ENCODE measurements at places on chromosomes 7 and 10.
A peak's percentile ranks its signal among the peaks of the same experiment; 100 is the strongest.

DNA sequence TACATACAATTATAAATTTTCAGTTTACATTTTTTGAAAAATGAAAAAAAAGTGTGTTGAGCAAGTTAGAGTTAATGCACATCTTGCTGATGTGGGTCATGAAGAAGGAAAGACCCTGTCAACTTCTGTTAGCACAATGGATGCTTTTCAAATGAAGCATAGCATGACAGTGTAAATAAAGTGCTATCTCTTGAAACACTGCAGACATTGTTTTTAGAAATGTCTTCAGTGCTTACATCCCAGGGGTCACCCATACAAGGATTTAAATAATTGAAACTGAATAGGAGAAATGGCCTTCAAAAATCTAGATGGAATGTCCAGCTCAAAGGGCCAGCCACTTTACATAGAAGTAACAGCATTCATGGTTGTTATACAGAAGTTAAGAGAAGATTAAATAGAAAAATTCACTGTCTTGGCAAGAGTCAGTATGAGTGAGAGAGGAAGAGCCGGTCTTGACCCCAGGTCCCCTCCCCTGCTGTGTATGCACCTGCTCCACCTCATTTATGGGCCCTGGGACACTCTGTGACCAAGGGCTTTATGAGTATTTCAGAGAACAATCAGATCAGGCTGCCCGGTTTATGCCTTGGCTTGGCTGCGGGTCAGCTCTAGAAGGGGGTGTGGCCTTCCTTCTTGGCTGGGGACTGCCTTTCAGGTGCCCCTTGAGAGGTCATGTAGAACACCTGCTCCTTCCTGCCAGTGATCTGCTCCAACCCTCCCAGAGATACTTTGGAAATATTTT lies 237.7 kb upstream of the TMEM72 start:
- no peak for DNase-seq

DNA sequence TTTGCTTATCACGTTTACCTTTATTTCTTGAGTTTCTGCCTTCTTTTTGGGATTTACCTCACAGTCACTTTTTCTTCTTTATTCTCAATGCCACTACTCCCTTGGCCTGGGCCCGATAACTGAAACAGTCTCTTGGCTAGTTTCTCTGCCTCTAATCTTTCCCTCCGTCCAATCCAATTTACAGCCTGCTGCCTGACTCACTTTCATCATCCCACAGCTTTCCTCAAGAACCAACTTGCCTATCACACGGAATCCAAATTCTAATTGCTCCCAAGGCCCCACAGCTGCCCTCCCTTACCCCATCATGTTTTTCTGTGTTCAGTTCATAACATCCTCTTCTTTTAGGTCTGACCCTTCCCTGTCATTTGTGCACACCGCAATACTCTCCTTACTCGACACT lies 121.4 kb downstream of the HIPK2 start:
- DNase-seq, result no peak

- DNase-seq, result no peak
Observed at GRCh38 chr7:98200364-98200763, 10.9 kb upstream of the BHLHA15 start.

DNA sequence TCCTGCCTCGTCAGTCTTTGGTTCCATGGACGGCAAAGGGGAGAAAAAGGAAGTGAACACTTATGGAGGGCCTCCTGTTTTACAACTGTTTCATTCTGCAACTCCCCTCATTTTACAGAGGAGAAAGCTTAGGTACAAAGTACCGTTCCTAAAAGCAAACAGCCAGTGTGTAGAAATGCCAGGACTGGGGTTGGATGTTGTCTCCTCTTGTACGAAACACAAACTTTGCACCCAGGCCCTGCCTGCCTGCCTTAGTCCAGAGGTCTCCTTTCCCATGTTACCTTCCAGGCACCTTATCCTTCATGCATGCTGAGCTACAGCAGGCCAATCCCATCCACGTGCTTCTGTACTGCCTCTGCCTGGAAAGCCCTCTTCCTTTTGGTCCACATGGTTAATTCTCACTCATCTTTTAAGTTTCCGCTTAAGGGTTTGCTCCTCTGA lies 86.0 kb downstream of the ICA1 start:
- no peak for DNase-seq

- no peak for DNase-seq
Observed at GRCh38 chr10:78552261-78552811, 516.4 kb upstream of the ZMIZ1 start.

- DNase-seq, result peak; percentile 54
Observed at GRCh38 chr10:89644967-89645741, at the start of gene PANK1. TSS of gene PANK1 (minus strand) at chr10:89645242. CDS start at chr10:89644891, 351 bp downstream.

- no peak for DNase-seq
Observed at GRCh38 chr10:25707976-25708671, 225.9 kb upstream of the MYO3A start.

- DNase-seq, result no peak
Observed at GRCh38 chr10:126964190-126964589, 59.0 kb downstream of the DOCK1 start.

DNA sequence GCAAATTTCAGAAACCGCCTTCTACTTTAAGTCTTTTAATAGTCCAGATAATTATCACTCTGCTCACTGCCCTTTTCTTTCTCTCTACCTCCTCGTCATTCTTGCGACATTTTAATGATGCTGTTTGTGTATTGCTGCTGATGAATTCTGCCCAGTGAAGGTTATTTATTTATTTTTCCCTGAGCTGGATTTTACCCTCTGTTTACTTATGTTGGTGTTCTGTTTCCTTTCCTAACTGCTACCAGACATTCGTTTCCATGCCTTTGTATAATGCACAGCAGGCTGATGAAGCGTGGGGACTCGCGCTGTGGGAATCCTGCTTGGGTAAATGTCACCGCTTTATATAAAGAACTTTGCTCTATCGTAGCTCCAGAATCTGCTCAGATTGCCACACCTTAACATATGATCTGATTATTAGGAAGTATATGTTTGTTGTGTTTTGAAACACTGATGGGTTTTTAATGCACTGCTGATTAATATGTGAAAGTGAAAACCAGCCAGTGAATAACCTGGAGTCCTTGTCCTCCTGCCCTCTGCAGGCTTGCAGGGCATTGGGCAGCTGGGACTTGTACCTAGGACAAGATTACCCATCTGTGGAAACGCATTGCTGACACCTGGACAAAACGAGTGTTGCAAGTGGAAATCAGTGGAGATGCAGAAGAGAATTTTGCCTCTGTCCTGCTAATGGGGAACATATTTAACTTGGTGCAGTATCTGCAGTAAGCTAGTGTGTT lies 291.5 kb downstream of the SDK1 start:
- no peak for DNase-seq

DNA sequence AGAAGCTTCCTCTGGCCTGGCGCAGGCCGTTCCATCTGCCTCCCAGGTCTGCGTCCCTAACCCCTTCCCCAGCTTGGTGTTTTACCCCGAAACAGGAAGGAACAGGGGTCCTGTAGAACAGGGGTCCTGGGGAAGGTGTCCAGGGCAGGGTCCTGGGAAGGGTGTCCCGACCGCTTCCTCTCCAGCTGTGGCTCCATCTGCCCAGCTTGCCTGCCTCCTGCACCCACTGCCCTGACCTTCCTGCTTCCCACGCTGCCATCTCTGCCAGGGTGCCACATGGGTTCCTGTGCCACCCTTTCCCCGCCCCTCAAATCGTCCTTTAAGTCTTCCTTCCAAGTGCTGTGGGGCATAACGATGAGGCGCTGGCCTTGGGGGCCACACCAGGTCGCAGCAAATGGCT lies 32.4 kb downstream of the WDR86 start:
- no peak for DNase-seq

DNA sequence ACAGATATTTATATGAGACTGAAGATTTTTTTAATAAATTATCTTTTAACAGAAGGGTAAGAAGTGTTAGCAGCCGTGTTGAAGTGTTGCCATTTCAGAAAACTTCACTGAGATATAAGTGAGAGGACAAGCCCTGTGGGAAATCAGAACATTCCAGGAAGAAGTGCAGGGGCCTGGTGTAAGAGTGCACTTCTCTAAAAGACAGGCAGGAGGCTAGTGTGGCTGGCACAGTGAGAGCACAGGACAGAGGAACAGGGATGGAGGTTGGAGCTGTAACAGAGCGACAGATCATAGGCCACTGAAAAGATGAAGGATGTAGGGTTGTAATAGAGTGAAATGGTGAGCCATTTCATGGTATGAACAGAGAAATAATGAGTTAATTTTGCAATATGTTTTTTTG lies 608.9 kb downstream of the SORCS1 start:
- no peak for DNase-seq

GRCh38 chr10:104612571-104613205 lies 28.4 kb upstream of the SORCS3 start:
- no peak for DNase-seq

DNA sequence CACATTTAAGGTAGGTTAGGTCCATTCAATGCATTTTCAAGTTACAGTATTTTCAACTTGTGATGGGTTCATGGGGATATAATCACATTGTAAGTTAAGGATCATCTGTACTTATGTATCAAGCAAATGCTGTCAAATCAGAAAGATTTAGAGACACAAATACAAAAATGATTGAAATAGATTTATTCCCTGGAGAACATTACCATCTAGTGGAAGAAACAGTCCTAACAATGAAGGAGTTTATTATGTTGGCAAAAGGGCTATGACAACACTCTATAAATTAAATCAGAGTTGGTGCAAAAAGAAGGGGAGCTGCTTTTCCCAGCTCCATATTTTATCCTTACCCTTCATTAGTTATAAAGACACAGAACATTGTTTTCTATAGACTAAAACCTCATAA lies 69.0 kb downstream of the PRSS58 start:
- DNase-seq, result no peak

DNA sequence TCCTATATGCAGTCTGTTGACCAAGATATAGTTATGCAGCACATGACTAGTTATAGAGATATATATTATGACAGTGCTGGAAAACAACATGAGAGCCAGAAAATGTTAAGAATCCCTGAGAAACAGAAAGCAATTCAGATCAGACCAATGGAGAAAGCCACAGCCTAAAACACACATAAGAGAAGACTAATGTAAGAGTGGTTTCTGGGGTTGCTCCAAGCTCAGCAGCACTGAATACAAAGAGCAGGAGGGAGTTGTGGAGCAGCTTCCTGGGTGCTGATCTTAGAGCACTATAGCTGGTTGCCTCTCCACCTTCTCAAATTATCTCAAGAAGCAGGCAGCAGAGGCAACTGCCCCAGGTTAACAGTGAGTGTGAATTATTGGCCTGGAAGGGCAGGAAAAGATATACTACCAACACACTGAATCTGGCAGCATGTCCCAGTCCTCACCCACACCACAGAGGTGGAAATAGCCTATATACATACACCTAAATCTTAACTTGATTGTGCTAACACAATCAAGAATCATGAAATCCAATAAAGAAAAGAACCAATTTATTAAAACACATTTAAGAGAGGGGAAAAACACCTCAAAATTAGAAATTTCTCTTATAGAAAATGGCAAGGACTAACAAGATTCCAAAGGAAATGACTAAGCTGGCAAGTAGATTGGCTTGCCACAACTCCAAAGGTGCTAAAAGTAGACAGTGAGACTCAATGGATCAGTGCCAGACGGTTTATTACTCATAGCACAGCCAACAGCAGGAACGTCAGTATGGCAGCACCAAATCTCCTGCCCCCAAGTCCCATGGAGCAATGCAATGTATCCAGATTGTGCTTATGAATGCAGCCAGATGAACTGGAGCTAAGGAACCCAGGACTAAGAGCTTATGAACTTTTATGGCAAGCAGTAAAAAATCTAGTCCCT lies 5.1 kb downstream of the PTTG1IP2 start:
- DNase-seq, result no peak

DNA sequence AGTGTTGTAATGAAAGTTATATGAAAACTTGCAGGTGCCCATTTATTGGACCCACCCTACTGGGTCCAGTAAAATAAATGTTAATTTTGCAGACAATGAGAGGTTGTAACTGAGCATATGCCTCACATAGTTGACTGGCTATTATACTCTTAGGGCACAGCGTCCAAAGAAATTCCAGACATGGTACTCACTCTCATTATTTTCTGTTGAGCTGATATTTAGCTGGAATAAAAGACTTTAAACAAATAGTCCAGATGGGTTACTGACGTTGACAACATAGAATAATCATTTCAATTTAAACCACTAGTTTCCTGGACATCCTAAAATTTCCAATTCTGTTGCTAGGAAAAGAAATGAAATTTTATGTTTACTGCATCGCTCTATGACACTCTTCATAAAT lies 174.5 kb downstream of the ZNF365 start:
- DNase-seq, result no peak

DNA sequence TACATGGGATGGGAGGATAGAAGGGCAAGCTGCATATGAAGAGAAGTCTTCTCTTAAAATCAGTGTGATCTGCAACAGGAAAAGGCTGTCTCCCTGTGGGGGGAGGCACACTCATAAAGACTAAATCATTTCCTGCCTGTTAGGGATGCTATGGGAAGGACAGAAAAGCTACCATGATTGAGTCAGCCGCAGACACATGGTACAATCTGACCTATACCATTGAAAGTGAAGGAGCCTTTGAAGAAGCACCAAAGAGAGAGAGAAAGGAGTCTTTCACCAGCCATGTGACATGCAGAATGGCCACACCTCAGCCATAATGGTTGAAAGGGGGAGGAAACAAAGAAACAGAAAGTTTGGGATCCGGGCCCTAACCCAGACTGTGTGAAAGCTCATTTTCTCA lies 29.1 kb downstream of the NUDCD3 start:
- DNase-seq, result no peak

- DNase-seq, result no peak
Observed at GRCh38 chr10:130243015-130243414, 106.8 kb downstream of the GLRX3 start.

DNA sequence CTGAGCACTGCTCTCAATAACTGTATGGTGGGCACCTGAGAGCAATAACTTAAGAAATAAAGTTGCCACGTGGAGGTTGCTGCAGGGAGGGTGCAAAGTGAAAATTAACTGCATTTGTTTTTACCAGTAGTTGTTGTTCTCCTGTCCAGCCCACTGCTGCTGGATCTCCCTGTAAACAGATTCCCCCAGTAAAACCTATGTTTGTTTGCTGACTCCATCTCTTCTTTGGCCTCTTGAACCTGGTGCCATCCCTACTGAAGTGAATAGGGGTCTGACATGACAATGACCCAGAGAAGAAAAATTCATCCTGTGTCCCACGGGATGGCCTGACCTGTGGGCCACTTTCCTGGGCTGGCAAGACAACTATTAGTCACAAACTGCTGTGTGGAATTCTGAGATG lies 1.7 kb downstream of the MBL2 start:
- no peak for DNase-seq

- DNase-seq, result no peak
Observed at GRCh38 chr10:72011468-72011867, 47.3 kb downstream of the CHST3 start.

GRCh38 chr10:79353000-79353406 lies 5.7 kb downstream of the PPIF start:
- no peak for DNase-seq

DNA sequence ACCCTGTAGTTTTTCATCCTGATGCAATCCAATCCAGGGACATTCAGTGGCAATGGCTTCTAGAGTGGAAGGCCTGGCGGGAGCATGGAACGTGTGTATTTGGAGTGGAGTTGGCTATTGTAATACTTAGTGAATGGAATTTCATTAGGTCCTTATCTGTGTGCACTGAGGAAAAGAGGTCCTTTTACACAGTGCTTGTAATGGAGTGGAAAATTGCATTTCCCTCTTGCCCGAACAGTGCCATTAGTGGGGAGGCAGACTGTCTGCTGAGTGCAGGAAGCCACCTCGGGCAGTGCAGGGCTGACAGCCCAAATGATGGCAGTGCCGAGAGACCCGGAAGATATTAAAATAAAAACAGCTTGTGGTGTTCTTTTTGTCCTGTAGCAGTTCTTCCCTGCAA lies 786.6 kb downstream of the LRMDA start:
- no peak for DNase-seq

- DNase-seq, result no peak
Observed at GRCh38 chr7:27526611-27527347, 135.9 kb downstream of the HIBADH start.

GRCh38 chr7:32479574-32480200 lies 10.5 kb downstream of the LSM5 start:
- DNase-seq, result no peak
